ENCODE measurements at places on chromosomes 5 and 9. TPM values are rescaled to one million over a fixed set of nuclear protein-coding genes. Genes with fewer than 3 reads are reported as not detected.

GRCh38 chr5:30401479-30402058 lies 791.9 kb upstream of the CDH6 start:
- DNase-seq: no peak

DNA sequence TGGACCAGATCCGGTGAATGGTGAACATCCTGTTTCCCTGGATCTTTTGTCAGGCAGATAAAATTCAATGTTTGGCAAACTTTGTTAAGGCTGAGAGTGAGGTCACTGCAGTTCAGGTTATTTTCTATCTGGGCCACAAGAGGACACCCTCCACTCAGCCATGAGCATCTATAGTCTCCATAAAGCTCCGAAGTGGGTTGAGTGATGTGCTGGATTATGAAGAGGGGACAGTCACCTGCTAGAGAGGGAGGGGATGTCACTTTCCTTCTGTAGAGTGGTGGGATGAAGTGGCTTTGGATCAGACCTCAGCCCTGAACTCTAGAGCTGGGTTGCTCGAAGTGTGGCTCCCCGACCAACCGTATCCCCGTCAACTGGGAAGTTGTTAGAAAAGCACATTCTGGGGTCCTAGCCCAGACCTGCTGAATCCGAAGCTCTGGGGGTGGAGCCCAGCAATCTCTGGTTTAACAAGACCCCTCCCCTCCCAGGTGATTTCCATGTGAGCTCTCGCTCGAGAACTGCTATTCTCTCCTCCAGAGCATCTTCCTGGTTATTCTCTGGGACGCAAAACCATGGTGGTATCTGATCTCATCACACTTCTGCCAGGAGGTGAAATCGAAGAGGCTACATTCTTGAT lies 31.8 kb upstream of the FGF1 start:
- peak; percentile 71 for DNase-seq

- no peak for DNase-seq
Measured at GRCh38 chr5:114001076-114001475, 360.8 kb upstream of the KCNN2 start.

DNA sequence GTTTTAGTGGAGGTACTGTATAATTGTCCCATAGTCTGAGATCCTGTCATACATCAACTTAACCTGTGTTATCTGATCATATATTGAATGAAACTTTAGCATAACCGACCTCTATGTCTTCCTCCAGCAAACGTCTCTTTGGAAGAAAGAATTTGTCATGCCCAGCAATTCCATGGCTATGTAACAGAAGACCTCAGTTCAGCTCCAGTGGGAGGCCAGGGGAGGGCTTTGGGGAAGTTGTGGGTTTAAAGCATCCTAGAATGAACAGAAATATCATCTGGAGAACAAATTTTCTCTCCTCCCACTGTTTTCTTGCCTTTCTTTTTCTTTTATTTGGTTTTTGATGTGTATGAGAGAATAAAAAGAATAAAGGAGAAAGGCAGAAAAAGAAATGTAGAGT lies 164.5 kb downstream of the GAS1 start:
- no peak for DNase-seq

DNA sequence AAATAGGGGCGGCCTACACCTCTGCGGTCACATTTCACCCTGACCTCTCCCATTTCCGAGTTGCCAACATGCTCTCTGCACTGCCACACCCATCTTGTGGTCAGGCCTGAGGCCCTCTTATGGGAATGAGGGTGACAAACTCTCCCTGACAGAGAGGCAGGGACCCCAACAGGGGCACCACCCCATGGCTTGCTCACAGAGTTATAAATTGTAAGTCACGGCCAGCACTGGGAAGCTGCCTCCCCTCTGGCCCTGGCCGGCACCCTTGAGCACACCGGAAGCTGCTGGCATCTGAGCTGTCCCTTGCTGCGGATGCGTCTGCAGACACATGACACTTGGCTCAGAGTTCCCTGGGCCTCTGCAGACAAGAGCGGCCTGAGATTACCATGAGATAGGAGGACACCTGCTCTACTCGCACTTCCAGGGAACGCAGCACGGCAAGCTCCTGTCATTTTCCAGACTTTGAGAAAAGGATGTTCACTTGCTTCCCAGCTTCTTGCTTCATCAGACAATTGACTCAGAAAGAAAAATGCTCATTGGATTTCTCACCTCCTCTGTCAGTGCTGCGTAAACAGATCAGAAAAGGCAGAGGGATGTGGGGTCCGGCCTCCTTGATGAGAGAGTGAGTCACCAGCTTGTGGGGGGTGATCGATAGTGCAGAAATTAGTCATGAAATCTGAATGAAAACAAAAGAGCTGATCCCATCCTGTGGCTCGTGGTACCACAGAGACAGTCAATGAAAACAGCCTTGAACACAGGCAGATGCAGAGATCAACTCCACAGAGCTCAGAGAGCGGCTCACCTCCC lies 269.8 kb downstream of the SYK start:
- DNase-seq: no peak

DNA sequence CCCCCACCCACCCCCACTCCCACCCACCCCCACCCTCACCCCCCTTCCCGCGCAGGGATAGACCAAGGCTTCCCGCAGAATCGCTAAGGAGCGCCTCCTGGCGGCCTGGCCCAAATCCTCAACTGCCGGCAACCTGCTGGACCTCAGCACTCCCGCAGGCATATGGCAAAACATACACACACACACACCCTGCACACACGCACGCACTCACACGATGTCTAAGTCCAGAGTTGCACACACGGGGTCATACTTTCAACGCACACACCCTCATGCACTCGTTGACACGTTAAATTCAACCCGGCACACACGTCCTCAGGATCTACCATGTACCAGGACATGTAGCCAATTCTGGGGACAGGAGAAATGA lies 1.7 kb downstream of the CPLX2 start:
- DNase-seq: no peak

COMMD10 gene
- total RNA-seq: 25.0 TPM

PKD2L2 gene
- not detected for total RNA-seq

GRCh38 chr9:120726484-120726883 lies 12.2 kb upstream of the MEGF9 start:
- no peak for DNase-seq

- DNase-seq: no peak
Measured at GRCh38 chr9:114493521-114494184, 11.6 kb downstream of the WHRN start.

Measured in ascending aorta (tissue), 2 donors.